NCI-H1694 (cell line): ENCODE measurements at places on chromosomes 6 and 20.
A peak's percentile ranks its signal among the peaks of the same experiment; 100 is the strongest.

GRCh38 chr20:23143986-23144690, 58.0 kb upstream of the CD93 start:
- DNase-seq, result no peak

- no peak for DNase-seq
Observed at GRCh38 chr6:88167352-88167937, 1.3 kb upstream of the CNR1 start.

- DNase-seq, result peak; percentile 50
Observed at GRCh38 chr6:135506270-135506997, 8.9 kb upstream of the AHI1 start.

DNA sequence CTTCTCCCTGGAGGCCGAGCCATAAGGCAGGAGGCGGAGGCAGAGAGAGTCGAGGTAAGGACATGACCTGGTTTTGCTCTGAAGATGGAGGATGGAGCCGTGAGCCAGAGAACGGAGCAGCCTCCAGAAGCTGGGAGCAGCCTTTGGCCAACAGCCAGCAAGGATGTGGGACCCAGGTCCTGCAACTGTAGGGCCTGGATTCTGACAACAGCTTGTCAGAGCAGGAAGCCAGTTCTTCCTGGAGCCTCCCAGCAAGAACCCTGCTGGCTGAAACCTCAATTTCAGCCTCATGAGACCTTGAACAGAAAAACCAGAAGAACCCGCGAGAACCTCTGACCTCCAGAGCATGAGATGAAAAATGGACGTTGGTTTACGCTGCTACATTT, 13.4 kb upstream of the MRGBP start:
- no peak for DNase-seq

GRCh38 chr20:44544263-44544662, 22.4 kb upstream of the SERINC3 start:
- no peak for DNase-seq
